ENCODE measurements at places on chromosomes 2 and 18. TPM values are rescaled to one million over a fixed set of nuclear protein-coding genes. Genes with fewer than 3 reads are reported as not detected.

GRCh38 chr2:47903781-47904490 is 2.4 kb downstream of the FBXO11 start:
- DNase-seq, result no peak

DNA sequence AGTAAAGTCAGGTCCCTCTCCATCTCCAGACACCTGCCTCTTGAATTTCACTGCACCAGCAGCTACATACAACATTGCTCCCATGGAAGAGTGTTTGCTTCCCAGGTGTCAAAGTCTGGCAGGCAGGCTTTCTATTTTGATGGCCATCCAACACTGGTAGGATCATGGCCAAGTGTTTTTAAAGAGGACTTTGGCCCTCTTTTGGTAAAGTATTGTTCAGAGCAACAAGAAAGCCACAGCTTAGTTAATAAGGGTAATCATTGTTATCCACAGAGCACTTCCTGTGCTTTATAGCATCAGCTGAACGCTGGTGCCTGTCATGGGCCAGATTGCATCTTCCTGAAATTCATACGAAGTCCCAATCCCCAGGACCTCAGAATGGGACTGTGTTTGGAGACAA is 133.2 kb downstream of the NCK2 start:
- DNase-seq, result no peak

- no peak for DNase-seq
These were observed 42.4 kb downstream of the TMEM237 start for GRCh38 chr2:201600906-201601305.

- no peak for DNase-seq
These were observed 113.8 kb upstream of the DLX2 start for GRCh38 chr2:172216477-172216876.

GRCh38 chr2:30966786-30967185 is 159.5 kb upstream of the CAPN13 start:
- DNase-seq, result no peak

- no peak for DNase-seq
These were observed 48.7 kb downstream of the PKP4 start for GRCh38 chr2:158505448-158505934.

GRCh38 chr2:189629531-189630453 is 31.5 kb upstream of the ASNSD1 start:
- DNase-seq, result no peak

- peak; percentile 60 for DNase-seq
These were observed 3.2 kb downstream of the KLHL14 start for GRCh38 chr18:32769586-32770053.

GRCh38 chr2:121187351-121187981 is 97.5 kb downstream of the TFCP2L1 start:
- no peak for DNase-seq

DNA sequence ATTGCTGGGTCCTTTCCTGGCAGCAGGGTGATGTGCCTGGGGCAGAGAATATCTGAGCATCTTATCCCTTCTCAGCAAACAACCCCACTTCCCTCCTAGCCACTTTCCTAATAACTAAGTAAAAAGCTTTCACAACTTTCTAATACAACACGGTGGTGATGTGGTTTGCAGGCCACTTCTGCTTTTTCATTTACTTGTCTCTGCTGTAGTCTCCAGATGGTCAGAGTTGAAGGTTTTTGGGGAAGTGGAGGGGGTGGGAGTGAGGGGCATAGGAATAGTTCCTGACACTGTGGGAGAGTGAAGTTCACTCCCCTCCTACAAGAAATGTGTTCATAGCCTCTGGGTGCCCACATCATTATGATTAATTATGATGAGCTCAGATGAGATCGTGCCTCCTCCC is 11.6 kb downstream of the OXER1 start:
- DNase-seq, result peak; percentile 75

DNA sequence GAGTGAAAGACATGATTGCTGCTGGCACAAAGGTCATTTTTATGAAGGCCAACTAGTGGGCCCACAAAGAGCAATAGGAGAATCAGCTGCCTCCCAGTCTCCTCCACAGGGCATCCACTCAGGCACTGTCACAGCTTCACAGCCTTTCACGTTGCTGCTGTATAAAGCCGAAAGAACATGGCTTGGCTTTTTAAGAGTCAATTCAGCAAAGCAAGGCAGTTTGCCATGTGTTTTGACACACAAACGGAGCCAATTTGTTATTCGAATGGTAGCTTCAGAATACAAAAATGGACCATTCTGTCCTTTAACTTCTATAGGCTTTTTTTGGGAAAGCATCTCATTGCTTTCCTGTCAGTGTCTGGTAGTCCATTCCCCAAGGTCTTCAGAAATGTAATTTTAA is 283.4 kb upstream of the PARD3B start:
- DNase-seq, result no peak

DNA sequence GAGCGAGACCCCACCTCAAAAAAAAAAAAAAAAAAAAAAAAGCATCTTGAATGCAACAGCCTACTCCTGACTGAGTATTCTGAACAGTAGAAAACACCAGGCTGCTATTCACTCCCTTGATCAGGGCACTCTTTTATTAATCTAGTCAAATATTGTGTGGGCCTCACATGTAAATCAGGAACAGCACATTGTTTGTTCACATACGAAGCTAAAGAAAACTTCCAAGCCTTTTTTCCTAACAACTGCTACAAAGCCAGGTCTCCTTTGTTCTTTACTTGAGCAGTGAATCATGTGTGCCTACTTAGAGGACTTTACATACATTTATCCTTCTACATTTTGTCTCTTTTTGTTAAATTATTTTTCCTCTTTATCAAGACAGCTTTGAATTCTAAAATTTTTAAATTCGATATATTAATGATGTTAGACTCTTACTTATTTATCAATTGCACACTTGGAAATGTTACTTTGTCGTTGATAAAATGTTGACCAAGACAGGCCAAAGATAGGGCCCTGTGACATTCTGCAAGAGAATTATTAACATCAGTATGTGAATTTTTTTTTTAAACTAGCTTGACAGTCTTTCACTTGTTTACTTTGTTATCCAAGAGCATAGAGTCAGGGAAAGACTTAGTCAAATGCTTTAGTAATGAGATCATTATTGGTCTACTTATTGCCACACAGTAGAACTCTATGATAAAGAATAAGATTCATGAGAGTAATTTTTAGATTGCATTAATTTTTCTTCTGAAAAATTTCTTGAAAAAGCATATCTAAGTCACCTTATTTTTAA is 13.2 kb downstream of the SPATS2L start:
- DNase-seq, result no peak

GRCh38 chr18:70332694-70333093 is 43.8 kb downstream of the SOCS6 start:
- no peak for DNase-seq

The GAREM1 gene
- total RNA-seq, result 28.9 TPM

The DOK1 gene
- 34.3 TPM for total RNA-seq

The RUFY4 gene
- 0.27 TPM for total RNA-seq

The STAT1 gene
- 59.5 TPM for total RNA-seq

The ASXL3 gene
- total RNA-seq, result 1.5 TPM

Data from Peyer's patch (tissue), 4 donors.